Right renal pelvis (tissue), 4 donors: ENCODE measurements at places on chromosomes 3 and 15. TPM values are rescaled to one million over a fixed set of nuclear protein-coding genes. Genes with fewer than 3 reads are reported as not detected.

The FBXO40 gene
- polyA plus RNA-seq, result 0.03 TPM

The LSAMP gene
- polyA plus RNA-seq, result 14.7 TPM

The PIERCE2 gene
- 8.0 TPM for polyA plus RNA-seq

- DNase-seq, result no peak
Measured at GRCh38 chr15:31225356-31225955, 101.2 kb upstream of the KLF13 start.
